ENCODE measurements at places on chromosomes 4 and X.
A peak's percentile ranks its signal among the peaks of the same experiment; 100 is the strongest.

DNA sequence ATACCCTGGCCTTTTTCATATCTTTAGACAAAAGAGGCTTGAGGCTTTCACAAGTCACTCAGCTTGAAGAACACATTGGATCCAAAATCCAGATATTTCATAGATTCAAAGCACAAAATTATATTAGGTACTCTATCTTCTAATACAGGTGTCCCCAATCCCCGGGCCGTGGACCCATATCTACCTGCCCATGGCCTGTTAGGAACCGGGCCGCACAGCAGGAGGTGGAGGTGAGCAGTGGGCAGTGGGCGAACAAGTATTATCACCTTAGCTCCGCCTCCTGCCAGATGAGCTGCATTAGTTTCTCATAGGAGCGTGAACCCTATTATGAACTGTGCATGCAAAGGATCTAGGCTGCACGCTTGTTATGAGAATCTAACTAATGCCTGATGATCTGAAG is 18.7 kb downstream of the YIPF7 start:
- DNase-seq: no peak

- no peak for DNase-seq
Observed at GRCh38 chr4:8251110-8251883, 18.3 kb upstream of the HTRA3 start.

GRCh38 chrX:2708021-2708420 is 16.9 kb downstream of the CD99 start:
- DNase-seq: no peak

GRCh38 chr4:79576429-79576753 is 168.4 kb upstream of the GK2 start:
- no peak for DNase-seq

DNA sequence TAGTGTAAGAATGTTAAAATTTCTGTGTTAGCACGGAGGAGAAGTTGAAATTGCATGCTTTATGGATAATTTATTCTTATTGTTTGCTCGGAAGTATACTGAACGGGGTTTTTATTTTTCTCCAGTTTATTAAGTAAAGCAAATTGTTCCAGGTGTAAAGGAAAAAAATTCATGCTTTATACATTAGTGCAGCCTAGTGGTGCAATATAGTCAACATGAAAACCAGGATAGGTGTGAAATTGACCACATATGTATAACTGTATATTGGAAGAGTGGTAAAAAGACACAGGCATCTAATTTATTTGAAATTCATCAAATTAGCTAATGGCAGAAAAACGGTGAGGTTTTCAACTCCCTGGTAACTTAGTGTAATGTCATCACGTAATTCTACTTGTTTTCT is 959 bp downstream of the BRS3 start:
- no peak for DNase-seq

DNA sequence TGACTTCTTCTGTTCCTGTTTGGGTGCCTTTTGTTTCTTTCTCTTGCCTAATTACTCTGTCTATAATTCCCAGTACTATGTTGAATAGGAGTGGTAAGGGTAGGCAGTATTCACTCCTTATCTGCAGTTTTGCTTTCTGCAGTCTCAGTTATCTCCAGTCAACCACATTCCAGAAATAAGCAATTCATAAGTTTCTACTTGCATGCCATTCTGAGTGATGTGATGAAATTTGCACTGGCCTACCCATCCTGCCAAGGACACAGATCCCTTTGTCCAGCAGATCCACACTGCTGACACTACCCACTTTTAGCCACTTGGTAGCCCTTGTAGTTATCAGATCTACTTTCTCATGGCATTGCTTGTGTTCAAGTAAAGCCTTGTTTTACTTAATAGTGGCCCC is 971.6 kb upstream of the INTU start:
- DNase-seq: no peak

DNA sequence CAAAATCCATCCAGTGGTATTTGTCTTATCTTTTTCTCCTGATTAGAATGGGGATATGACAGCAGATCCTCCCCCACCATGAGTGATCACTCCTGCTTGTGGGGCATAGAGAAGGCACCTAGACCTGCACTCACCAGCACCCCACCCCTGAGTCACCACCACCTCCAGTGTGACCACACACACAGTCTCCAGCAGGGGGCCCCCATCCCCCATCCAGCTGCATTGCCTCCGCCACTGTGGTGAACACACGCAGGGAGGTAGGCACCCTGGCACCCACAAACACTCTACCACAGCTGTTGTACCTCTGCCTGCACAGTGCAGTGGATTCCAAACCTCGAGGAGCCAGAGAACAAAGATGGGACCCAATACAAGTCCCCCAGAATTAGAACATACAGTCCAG is 9.0 kb upstream of the MAGEA8 start:
- DNase-seq: peak; percentile 87
